ENCODE measurements at places on chromosomes 12 and 14.
A peak's percentile ranks its signal among the peaks of the same experiment; 100 is the strongest.

GRCh38 chr14:68681256-68682011 lies 111.4 kb downstream of the ZFP36L1 start:
- DNase-seq, result no peak

DNA sequence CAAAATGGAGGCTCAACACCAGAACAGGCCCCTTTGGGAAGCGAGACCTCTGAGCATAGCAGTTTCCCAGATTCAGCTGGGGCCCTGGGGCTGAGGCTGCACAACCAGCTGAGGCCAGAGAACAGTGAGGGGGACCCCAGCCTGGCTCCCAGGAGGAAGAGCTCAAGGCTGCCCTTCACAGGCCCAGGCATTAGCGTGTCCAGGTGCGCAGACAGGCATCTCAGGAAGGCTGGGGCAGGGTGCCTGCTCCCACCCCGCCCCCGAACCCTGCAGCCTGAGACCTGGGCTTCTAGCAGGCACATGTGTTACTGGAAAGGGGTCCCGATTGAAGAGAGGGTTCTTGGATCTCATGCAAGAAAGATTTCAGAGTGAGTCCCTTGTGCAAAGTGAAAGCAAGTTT lies 27.2 kb downstream of the CALM1 start:
- DNase-seq, result no peak

- no peak for DNase-seq
Observed at GRCh38 chr14:90293766-90294730, 37.7 kb downstream of the NRDE2 start.

DNA sequence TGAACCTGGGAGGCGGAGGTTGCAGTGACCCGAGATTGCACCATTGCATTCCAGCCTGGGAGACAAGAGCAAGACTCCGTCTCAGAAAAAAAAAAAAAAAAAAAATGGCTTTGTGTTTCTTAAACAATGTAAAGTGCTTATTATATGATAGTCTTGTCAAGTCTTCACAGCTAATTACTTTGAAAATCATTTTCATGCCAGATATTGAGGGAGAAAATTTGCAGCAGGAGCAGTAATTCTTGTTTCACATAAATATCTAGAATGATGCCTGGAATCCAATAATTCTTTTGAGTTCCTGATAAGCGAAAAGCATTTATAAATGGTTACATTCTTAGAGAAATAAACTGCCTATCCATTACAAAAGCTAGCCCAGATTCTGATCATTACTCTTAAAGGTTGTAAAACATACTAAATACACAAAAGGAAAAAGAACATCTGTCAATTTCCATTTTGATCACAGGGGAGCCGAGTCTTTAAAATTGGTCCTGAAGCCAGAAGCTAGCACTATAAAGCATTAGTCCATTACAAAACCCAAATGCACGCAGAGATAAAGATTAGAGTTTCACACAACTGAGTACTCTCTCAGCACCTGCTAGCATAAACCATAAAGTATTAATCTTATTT lies 50.3 kb downstream of the IFT81 start:
- DNase-seq, result no peak

GRCh38 chr12:19236656-19237055 lies 107.1 kb downstream of the PLEKHA5 start:
- peak; percentile 51 for DNase-seq

GRCh38 chr14:77406086-77406485 lies 17.2 kb downstream of the NOXRED1 start:
- DNase-seq, result no peak

- DNase-seq, result no peak
Observed at GRCh38 chr12:63098851-63099250, 52.1 kb downstream of the AVPR1A start.

DNA sequence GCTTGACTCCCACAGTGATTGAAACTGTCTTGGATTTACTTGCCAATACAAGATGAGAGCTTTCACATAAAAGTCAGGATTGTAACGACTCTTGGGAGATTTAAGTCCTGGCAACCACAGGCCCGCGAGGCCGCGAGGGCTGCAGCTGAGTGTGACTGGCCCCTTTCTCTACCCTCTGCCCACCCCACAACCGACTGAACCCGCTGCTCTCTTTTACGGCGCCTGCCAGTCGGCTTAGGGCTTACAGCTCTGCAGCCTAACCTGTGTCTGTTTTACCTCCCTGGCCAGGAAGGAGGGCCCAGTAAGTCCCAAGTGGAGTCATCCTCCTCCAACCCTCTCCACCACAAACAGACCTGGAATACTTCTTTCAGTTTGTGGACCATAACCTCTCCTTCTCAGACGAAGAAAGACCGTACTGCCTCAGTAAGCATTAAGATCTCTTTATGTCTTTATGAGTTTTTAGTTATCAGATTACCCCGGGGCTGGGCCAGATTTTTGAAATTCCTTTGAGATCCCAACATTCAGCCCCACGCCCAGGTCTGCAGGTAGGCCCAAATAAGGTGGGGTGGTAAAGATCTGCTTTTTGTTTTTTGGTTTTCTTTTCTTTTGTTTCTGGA lies 12.6 kb upstream of the TIGAR start:
- no peak for DNase-seq

GRCh38 chr12:132517013-132517739 lies 27.2 kb downstream of the FBRSL1 start:
- no peak for DNase-seq

- DNase-seq, result no peak
Observed at GRCh38 chr12:106161491-106161890, 22.7 kb upstream of the NUAK1 start.

GRCh38 chr14:104175811-104176210 lies 37.4 kb downstream of the KIF26A start:
- DNase-seq, result no peak
